Activated T-helper 1 cell treated with Interleukin-2 at 50 U/mL for 16 hours (primary cell): ENCODE measurements at places on chromosomes 3 and 15.

- no peak for DNase-seq
Measured at GRCh38 chr15:39493424-39494067, 87.3 kb upstream of the THBS1 start.

- no peak for DNase-seq
Measured at GRCh38 chr3:71311661-71312046, 271.9 kb downstream of the FOXP1 start.

GRCh38 chr15:60830479-60830878, 351.5 kb upstream of the ICE2 start:
- DNase-seq, result no peak

DNA sequence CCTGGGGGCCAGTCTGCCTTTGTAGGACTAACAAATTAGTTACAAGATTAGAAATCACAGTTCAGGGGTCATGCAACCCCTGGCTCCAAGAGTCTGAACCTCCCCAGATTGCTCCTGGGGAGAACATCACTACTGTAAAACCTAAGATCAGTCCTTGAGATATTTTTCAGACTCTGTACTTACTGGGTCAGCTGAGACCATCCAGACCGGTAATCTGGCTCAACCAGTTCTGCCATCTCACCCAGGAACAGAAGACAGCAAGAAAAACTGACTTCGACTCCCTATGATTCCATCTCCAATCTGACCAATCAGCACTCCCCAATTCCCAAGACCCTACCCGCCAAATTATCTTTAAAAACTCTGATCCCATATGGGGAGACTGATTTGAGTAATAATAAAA, 47.5 kb downstream of the NMD3 start:
- DNase-seq, result no peak

- DNase-seq, result no peak
Measured at GRCh38 chr3:28901018-28901417, 379.9 kb upstream of the RBMS3 start.

DNA sequence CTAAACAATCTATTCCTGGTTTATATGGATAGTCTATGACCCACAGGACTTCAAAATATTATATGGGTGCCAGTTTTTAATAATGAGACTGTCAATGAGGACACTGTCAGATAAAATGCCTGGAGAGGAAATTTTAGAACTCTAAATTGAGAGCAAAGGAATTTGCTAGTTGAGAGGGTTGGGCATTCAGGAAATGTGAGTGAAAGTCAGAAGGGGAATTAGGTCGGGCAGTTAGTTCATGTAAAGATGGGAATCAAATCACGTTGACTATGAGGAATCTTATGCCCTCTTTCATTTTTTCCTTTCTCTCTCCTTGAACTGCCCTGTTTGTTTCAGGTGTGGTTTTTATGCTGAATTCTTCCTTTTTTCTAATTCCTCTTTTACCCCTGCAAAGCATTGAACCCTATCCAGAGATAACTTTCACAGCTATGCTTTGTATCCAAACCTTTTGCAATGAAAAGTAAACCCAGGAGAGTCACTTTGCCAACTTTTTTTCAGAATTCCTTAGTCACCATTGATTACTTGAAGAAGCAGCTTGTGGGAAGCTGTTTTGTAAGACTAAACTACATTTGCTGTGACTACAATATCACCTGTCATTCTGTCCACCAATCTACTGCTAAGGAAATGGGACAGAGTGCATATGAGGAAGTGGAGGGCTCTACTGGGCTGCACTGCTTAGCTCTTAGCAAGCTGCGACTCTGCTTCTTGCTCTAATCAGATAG, 27.8 kb downstream of the CHP1 start:
- DNase-seq, result no peak

GRCh38 chr3:161423911-161424522, 52.7 kb upstream of the SPTSSB start:
- DNase-seq, result no peak

- no peak for DNase-seq
Measured at GRCh38 chr3:141646760-141647561, 91.1 kb upstream of the RNF7 start.
